Aorta (tissue), 5 donors: ENCODE measurements at places on chromosomes 13 and 19. TPM values are rescaled to one million over a fixed set of nuclear protein-coding genes. Genes with fewer than 3 reads are reported as not detected.

DNA sequence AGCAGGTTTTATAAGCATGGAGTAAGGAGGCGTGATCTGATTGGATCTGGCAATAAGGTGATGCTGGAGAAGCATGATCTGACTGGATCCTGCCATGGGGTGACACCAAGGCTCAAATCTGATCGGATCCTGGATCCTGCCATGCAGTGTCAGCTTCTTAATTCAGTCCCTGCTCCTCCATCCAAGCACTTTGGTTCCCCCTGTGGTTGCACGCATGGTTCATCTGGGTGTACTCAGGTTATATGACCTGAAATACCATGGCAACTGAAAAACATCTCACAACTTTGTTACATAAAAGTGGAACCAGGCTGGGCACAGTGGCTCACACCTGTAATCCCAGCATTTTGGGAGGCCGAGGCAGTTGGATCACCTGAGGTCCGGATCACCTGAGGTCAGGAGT is 17.6 kb upstream of the KLK4 start:
- no peak for DNase-seq
- no peak overlapping the region for H3K4me3 ChIP-seq
- H3K36me3 ChIP-seq = no peaks in the 10 kb centered on the region
- H3K27me3 ChIP-seq = no peaks in the 10 kb centered on the region

- H3K4me3 ChIP-seq = no peak overlapping the region
- no peaks in the 10 kb centered on the region for H3K4me1 ChIP-seq
- no peak overlapping the region for H3K27ac ChIP-seq
- H3K27me3 ChIP-seq = no peaks in the 10 kb centered on the region
- no peaks in the 10 kb centered on the region for H3K36me3 ChIP-seq
These were observed 533.9 kb downstream of the DCT start for GRCh38 chr13:93945621-93946020.

Gene TNFAIP8L1
- 1.6 TPM for polyA plus RNA-seq

- peaks cover 2% of the 10 kb centered on the region for H3K36me3 ChIP-seq
- no peak for DNase-seq
- no peaks in the 10 kb centered on the region for H3K4me1 ChIP-seq
- H3K27me3 ChIP-seq = no peaks in the 10 kb centered on the region
These were observed 7.8 kb downstream of the PODNL1 start for GRCh38 chr19:13930402-13930801.

GRCh38 chr13:67308004-67308772 is 78.1 kb upstream of the PCDH9 start:
- no peaks in the 10 kb centered on the region for H3K4me1 ChIP-seq
